ENCODE measurements at places on chromosomes 16 and 17.

GRCh38 chr16:50209546-50210265 is 56.6 kb downstream of the TENT4B start:
- no peak for DNase-seq

GRCh38 chr16:47110939-47111338 is 32.8 kb downstream of the NETO2 start:
- no peak for DNase-seq

DNA sequence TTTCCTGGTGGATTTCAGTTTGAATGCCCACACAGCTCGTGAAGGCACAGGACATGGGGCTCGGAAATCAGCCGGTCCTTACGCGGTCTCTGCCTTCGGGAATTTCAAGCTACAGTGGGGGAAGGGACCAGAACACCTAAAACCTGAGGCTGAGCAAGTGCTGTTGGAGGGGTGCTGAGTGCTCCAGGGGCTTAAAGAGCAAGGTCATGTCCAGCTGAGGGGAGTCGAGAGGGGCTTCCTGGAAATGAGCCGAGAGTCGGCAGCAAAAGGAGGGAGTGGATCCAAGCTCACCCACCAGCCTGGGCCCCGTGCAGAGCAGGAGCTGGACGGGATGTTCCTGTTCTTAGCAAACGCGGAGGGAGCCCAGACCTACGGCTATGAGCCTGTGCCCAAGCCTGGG is 73.2 kb upstream of the RPL38 start:
- DNase-seq = no peak

GRCh38 chr17:64984851-64985521 is 65.7 kb upstream of the LRRC37A3 start:
- no peak for DNase-seq

- DNase-seq = no peak
Measured at GRCh38 chr17:63293323-63294075, 152.6 kb downstream of the CYB561 start.

- no peak for DNase-seq
Measured at GRCh38 chr17:48382989-48383388, 47.0 kb downstream of the SKAP1 start.

DNA sequence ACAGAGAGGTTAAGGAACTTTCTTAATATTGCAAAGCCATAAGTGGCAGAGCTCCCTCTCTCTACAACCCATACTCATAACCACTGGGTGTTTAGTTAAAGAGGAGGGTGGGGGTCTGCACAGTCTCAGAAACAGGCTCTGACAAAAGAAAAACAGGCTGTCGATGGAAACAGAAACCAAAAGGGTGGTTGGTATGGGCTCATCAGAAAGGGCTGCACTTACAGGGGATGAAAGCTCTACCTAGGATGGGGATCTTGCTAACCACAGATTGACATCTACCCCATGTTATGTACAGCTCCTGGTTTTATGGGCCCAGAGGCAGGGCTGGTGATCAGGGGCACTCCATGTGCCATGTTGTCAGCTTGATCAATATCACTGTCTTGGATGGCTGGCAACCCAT is 111.4 kb downstream of the CYLD start:
- DNase-seq = no peak

- no peak for DNase-seq
Measured at GRCh38 chr16:14202697-14203096, 131.6 kb downstream of the MRTFB start.

DNA sequence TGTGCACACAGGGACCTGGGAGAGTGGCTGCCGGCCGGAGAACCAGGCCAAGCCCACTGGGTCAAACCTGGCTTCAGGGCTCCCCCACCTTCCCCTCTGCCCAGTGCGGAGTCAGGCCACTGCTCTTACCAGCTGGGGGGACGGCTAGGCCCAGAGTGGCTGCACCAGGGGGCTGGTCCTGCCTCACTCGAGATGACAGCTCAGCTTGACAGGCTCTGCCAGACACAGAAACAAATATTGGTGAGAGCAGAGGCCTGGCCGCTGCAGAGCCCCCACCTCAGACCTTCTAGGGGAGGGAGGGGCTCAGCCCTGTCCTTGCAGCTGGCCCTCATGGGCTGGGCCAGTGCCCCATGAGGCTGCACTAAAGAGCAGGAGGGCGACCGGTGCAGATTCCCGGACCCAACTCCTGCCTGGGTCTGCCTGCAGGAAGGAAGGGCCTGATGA is 4.5 kb downstream of the NUDT16L1 start:
- no peak for DNase-seq

DNA sequence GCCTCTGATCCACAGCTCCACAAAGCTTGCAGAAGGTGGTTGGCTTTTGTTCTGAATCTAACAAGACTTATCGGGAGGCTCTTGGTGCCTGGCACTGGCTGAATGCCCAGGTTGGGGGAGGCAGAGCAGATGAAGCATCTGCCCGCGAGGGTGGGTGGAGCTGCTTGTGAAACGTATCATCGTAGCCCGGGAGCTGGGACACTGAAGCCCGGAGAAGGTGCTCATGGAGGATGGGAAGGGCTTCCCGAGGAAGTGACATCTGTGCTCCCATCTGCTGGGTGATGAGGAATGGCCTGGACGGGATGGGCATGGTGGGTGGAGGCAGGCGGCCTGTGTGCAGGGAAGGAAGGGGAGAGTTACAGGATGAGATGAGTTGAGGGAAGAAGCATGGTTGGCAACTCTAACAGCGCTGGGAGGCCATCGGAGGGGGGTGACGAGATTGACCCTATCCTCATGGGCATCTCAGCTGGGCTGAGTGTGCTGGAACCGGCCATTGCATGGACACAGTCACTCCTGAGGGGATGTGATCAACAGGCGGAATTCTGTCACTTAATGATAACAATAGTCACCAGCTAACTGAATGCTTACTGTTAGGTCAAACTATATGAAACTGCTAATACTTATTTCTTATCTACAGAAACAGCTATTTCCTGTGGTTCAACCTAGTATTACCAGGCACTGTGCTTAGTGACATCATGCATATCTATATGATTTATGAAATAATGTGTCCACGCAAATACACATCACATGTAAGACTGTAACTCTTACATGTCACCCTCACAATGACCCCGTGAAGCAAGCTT is 102.7 kb downstream of the ABCC6 start:
- DNase-seq = no peak

GRCh38 chr17:78995022-78995760 is 14.4 kb downstream of the CANT1 start:
- DNase-seq = no peak

DNA sequence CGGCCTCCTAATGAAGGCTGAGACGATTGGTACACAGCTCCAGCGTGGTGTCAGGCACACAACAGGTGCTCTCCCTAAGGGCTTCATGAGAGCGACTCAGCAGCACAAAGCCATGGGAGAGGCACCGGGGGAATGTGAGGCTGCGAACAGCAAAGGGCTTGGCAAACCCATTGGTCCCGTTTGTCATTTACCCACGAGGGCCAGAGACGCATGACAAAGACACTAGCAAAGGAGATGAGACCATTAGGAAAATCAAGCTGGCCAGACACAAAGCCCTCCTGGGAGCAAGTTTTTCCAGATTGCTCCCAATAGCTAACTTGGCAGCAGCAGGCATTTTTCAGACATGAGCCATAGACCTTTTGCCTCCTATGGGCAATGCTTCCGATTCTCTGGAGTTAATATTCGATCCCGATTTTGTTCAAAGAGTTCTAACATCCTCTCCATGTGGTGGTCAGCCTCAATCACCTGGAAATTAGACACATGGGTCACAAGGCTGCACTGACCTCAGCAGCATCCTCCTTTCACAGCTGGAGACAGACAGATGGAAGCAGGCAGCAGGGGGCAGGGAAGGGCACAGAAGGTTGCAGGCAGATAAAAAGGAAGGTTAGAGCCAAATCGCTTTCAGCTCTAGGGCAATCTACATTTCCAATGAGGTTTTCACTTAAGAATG is 38.2 kb downstream of the TK2 start:
- no peak for DNase-seq

- DNase-seq = no peak
Measured at GRCh38 chr17:32798938-32799337, 78.0 kb downstream of the MYO1D start.
